ENCODE measurements at places on chromosomes 6 and 20.

GRCh38 chr20:24731312-24731711, 217.8 kb upstream of the CST7 start:
- no peak for DNase-seq

- DNase-seq, result no peak
Measured at GRCh38 chr6:6748001-6748400, 159.5 kb downstream of the LY86 start.

- DNase-seq, result no peak
Measured at GRCh38 chr6:34517966-34518365, 38.2 kb downstream of the SPDEF start.

- DNase-seq, result peak; percentile 42
Measured at GRCh38 chr6:40719671-40720374, 132.7 kb upstream of the LRFN2 start.

DNA sequence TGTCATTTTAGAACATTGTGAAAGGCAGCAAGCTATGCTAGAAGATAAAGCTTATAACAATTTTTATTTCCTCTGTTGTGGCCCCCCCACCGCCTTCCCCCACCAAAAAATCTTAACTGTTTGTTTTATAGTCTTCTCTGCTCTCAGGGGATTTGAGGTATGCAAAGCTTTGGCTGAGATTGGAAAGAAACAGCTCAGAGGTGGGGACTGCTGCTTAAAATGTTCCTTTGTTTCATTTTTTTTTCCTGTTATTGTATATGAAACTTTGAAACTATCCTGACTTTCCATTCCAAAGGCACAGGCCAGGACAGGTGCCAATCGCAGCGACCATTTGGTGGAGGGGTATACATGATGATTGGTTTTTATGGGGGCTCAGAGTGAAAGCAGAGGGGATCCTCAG, 114.7 kb upstream of the PHACTR1 start:
- no peak for DNase-seq

DNA sequence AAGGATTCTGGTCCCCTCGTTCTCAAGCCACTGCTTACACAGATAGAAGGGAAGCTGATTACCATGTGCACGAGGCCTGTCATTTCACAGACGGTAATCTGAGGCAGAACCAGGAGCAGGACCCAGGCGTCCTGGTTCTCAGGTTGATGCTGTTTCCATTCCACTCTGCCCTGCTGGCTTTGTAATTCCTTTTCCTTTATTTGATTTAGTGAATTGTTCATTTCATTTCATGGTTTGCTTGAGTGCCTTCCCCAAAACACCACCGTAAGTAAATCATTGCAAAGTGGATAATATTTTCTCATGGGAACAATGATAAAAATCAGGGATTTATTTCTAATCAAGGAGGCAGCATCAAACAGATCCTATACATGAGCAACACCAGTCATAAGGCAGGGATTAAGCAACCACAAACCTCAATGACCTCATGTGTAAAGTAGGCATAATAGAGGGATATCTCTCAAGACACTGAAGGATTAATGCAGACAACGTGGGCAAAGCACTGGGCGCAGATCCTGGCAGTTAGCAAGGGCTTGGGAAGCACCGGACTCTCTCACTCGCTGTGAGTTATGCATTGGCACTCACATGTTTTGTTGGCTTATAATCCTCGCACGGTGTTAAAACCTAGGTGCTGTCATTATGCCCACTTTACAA, 229.5 kb upstream of the FOXQ1 start:
- DNase-seq, result no peak

- no peak for DNase-seq
Measured at GRCh38 chr6:13012977-13013680, 296.6 kb downstream of the PHACTR1 start.

GRCh38 chr20:23622839-23623343, 14.9 kb downstream of the CST3 start:
- DNase-seq, result peak; percentile 62

DNA sequence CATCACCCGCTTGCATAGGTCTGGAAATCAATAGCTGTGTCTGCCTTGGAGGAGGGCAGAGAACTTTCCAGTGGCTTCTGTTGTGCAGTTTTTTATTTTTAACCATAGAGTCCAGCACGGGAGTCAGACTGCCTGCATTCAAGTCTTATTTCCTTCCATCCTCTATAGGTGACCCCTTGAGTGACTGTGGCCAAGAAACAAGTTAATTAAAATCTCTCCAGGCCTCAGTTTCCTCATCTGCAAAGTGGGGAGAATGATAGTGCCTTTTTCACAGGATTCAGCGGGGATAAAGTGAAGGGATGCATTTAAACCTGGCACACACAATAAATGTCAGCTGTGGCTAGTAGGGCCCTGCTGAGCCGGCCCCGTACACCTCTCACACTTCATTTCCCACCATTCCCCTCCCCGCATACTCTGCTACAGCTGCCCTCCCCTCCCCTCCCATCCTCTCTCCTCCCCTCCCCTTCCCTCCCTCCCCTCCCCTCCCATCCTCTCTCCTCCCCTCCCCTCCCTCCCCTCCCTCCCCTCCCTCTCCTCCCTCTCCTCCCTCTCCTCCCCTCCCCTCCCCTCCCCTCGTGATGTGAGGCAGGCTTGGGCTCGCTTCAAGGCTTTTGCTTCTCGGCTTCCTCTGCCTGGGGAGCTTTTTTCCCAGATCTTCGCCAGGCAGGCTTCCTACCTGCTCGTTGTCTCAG, 150.5 kb downstream of the TFAP2C start:
- no peak for DNase-seq

- no peak for DNase-seq
Measured at GRCh38 chr6:73766040-73766439, 70.0 kb downstream of the CD109 start.

GRCh38 chr6:135235716-135236115, 54.6 kb downstream of the MYB start:
- DNase-seq, result no peak

DNA sequence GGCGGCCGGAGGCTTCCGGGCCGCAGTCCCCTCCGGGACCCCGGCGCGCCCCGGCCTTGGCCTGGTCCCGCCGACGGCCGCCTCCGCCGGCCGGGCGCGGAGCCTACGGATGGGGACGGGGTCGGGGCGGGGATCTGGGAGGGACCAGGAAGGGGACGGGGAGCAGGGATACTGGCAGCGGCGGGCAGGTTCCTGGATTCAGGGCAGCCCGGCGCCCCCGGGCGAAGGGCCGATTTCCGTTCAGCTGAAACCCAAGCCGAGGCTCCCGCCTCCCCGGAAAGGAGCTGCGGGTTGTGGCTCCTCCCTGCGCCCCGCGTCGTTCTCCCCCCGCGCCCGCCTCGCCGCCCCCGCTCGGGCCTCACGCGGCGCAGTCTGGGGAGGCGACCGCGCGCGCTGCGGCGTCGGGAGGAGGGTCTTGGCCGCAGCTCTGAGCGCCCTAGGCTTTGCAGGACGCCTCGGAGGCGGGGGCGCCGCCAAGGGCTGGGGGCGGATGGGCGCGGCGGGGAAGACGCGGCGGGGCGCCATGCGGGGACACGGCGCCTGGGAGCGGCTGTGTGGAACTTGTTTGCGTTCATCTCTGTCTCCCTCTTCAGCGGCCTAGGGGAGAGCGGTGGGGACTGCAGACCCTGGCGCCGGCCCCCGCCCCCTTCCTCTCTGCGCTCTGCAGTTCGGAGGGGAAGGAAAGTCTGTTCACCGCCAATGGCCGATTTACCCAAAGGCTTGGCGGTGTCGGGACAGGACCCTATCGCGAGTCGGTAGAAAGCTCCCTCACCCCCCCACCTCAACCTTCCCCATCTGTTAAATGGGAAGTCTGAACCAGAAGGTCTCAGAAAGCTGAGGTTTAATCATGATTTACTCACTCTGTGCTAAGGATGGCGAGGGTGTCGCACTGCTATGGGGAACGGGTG, 22.7 kb upstream of the TMEM181 start:
- DNase-seq, result no peak
